Coronary artery (tissue), 2 donors: ENCODE measurements at places on chromosomes 3 and 15.

GRCh38 chr3:196175722-196176121 is 35.5 kb downstream of the ZDHHC19 start:
- DNase-seq = no peak

- no peak for DNase-seq
These were observed 109.5 kb upstream of the PTPRG start for GRCh38 chr3:61451841-61452240.

DNA sequence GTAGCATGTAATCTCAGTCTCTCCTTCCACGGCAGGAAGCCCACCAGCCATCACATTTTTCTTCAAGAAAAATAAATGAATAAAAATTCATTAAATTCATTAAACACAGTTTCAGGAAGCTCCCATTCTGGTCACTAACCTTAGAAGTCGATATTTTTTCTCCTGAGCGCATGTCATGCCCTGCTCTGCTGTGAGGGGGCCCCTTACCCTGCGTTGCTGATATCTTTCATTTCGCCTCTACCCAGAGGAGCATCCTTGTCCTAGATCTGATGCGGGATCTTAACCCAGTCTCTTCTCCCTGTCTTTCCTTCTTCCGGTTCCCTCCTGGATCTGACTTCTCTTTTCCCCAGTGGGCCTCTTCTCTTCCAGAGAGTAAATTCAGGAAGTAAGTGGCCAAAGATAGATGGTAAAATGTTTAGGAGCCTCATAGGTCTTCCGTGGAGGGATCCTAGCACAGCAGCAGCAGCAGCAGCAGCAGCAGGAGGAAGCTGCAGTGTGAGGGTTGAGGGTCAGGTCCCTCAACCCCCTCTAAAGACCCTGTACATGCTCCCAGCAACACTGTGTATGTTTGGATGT is 1.4 kb upstream of the ILDR1 start:
- no peak for DNase-seq

GRCh38 chr3:102531686-102532085 is 96.9 kb downstream of the ZPLD1 start:
- DNase-seq = no peak

DNA sequence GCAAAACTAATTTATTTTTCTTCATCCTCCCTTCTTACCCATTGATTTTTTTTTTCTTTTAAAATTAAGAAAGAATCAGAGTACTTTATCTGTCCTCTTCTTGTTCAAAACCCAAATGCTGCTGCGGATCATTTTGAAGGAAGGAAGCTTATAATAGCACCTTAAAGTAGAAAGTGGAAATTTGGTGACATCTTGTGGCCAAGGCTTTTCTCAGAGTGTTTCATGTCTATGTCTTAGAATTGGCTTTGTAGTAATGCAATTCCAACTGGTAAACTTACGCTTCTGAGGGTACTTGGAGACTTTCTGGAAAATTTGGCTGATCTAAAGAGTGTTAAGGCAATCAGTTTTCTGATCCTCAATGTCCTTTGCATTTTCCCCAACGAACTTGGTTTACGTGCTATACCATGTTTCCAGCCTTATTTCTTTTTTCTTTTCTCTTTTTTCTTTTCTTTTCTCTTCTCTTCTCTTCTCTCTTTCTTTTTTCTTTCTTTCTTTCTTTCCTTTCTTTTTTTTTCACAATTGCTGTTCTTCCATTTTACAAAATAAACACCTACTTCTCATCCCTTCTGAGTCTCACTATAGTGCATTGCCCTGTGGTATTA is 30.7 kb downstream of the C3orf38 start:
- DNase-seq = no peak

DNA sequence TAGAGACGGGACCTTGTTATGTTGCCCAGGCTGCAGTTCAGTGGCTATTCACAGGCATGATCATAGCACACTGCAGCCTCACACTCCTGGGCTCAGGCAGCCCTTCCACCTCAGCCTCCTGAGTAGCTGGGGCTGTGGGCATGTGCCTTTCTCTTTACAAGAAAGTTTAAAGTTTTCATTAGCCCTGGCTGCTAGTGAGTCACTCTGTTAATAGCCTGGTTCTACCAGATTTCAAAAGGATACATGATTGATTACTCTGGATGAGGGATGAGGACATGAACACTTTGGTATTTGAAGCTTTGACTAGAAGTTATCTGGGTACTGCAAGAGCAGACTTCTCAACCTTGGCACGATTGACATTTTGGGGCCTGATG is 95.1 kb downstream of the DHX36 start:
- no peak for DNase-seq

GRCh38 chr3:10772271-10773161 is 43.5 kb upstream of the SLC6A11 start:
- DNase-seq = peak; percentile 47

DNA sequence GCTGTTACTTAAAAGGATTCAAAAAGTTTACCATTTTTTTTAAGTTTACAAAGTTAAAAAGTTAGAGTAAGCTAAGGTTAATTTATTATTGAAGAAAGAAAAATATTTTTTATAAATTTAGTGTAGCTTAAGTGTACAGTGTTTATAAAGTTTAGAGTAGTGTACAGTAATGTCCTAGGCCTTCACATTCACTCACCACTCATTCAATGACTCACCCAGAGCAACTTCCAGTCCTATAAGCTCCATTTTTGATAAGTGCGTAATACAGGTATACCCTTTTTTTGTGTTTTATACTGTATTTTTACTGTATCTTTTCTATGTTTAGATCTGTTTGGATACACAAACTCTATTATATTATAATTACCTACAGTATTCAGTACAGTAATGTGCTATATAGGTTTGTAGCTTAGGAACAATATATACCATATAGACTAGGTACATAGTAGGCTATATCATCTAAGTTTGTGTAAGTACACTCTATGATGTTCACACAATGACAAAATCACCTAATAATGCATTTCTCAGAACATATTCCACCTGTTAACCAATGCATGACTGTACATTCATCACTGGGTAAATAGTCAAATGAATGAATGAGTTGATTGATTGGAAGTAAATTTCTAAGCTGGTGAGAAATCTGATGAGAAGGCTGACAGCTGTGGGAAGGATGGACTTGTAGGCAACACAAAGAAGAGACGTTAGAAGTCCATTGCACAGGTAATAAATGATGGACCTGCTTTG is 95.2 kb upstream of the CDIN1 start:
- no peak for DNase-seq

DNA sequence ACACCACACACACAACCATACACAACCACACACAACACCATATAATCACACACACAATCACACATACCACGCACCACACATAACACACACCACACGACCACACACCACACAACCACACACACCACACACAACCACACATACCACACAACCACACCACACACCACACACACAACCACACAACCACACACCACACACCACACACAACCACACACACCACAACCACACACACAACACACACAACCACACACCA is 24.2 kb downstream of the CPN2 start:
- DNase-seq = no peak

GRCh38 chr3:66386011-66386924 is 114.6 kb downstream of the LRIG1 start:
- DNase-seq = no peak

GRCh38 chr15:83850015-83850414 is 196.1 kb downstream of the ADAMTSL3 start:
- DNase-seq = no peak

- DNase-seq = no peak
These were observed 270.9 kb downstream of the ERC2 start for GRCh38 chr3:56197259-56197965.

GRCh38 chr3:99637016-99637367 is 1.4 kb upstream of the COL8A1 start:
- no peak for DNase-seq

DNA sequence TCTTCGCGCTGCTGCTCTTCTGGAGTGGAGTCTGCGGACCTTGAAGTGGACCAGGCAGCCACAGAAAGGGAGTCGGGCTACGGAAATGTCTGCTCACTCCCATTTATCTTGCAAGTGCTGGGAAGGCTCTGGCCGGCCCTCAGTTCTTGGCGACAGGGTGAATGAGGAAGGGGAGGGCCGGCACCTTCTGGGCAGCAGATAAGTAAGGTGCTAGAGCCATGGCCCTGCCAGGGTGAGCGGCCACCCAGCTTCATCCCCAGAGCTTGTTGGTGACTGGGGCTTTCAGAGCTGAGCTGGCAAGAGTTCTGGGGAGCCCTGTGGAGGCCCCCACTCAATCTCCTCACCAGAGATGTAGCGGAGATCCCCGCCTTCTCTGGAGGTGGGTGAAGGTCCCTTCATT is 103.5 kb downstream of the ASB7 start:
- peak; percentile 56 for DNase-seq

- no peak for DNase-seq
These were observed 58.4 kb downstream of the ILDR1 start for GRCh38 chr3:121963608-121964007.

DNA sequence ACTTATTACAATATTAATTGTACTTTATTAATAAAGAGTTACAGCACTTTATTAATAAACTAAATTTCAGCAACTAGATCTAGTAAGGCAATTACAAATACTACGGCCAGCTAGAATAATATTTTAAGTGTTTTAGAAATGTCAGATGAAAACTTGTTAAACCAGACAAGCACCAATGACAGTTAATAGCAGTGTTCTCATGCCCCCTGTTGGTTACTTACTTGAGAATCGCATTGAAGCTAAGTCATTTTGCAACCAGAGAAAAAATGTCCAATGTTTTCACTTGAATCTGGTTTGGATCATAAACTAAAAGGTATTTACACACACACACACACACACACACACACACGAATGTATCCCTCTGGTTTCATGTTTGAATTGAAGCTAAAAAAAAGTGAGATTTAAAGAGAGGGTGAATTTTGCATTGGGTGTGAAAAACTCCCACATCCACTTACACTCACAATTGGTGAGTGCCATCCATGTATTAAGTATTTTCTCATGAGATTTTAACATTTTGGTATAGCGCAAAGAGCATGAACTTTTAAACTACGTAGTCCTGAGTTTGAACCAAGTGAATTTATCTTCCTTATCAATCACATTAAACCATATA is 347.7 kb downstream of the ZBBX start:
- DNase-seq = no peak

DNA sequence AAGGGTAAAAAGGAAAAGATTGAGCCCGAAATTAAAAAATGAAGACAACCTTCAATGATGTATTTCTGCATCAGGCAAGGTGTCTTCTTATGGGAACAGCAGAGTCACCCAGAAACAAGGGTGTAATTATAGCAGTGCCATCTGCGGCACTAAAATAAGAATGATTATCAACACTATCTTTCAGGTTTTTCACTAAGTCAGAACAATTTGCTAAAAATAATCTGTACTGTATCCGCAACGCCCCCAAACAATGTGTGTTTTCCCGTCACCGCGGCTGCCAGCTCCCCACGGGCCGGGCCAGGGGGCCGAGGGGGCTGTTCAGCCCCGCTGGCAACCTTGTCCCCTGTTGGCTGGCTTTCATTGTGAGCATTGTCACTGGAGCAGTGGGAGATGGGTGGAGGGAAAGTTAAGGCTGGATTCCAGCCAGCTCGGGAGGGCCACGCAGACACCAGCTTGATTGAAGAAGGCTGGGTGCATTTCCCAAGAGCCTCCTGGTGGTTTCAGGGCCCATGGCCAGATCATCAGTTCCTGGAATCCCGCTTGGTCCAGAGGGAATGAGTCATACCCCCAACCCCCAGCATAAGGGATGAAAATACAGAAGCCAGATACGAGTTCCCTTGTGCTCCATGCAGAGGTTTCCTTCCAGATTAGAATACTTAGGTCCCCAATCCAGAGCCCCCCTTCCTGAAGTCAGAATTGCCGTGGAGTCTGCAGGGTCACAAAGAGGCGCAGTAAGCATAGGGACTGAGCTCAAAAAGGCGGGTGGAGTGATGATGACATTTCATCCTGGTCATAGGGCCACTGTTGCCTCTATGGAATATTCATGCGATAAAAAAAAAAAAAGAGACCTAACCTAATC is 90.2 kb upstream of the KLF13 start:
- DNase-seq = peak; percentile 91

- DNase-seq = no peak
These were observed 148.8 kb upstream of the TRIM42 start for GRCh38 chr3:140529096-140529495.

DNA sequence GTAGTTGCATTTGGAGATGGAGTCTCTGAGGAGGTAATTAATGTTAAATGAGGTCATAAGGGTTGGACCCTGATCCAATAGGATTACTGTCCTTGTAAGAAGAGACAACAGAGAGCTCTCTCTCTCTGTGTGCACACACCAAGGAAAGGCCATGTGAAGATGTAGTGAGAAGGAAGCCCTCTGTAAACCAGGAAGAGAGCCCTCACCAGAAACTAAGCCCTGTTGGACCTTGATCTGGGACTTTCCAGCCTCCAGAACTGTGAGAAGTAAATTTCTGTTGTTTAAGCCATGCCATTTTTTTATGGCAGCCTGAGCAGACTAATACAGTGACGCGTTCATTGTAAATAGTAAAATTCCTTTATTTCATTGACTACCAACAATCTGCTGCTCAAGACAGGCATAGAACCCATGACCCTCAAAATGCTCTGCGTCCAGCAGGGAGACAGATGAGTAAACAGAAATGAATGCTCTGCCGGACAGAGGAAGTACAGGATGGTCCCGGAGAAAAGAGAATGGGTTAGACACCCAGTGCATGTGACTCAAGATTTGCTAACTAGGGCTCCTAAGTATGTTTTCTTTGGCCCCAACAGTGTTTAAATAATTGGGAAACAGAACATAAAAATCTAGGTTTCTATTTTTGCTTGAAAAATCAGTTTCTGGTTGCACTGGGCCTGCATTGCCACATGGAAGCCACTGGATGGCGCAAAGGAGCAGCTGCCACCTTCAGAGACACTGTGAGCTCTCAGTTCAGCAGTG is 37.9 kb upstream of the TNFAIP8L3 start:
- no peak for DNase-seq

- no peak for DNase-seq
These were observed 512.3 kb upstream of the MDFIC2 start for GRCh38 chr3:70824773-70825172.

DNA sequence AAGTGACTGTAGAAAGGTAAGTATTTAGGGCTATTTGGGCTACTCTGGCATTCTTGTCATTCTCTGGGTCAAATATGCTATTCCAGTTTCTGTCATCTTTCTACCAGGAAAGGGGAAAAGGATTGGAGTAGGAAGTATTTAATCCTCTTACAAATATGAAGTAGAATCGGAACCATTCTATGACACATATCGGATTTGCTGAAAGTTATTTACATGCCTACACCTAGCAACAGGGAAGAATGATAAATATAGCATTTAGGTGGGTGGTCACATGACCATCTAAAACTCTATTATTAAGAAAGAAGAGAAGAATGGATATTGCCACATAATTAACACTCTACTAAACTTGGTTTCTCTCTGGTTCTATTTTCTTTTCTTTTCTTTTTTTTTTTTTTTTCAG is 1353.1 kb downstream of the ZPLD1 start:
- no peak for DNase-seq

DNA sequence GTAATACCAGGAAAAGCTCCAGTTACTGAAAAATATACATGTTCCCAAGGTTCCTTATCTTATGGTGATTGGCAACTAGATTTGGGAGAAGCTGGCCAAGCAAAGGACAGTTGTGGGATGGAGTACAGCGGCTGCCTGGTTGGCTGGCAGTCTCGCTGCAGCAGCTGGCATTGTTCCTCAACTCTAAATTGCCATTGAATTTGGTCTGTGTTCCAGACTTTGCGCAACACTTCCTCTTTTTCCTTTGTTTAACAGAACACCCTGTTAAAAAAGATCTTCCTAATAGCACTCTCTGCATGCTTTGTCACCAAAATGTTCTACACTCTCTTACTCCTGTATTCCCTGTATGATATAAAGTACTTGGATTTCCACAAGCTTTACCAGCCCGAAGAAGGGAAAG is 420.6 kb upstream of the RBMS3 start:
- DNase-seq = no peak
